Ascending aorta (tissue), 2 donors: ENCODE measurements at places on chromosomes 5 and 9. TPM values are rescaled to one million over a fixed set of nuclear protein-coding genes. Genes with fewer than 3 reads are reported as not detected.

DNA sequence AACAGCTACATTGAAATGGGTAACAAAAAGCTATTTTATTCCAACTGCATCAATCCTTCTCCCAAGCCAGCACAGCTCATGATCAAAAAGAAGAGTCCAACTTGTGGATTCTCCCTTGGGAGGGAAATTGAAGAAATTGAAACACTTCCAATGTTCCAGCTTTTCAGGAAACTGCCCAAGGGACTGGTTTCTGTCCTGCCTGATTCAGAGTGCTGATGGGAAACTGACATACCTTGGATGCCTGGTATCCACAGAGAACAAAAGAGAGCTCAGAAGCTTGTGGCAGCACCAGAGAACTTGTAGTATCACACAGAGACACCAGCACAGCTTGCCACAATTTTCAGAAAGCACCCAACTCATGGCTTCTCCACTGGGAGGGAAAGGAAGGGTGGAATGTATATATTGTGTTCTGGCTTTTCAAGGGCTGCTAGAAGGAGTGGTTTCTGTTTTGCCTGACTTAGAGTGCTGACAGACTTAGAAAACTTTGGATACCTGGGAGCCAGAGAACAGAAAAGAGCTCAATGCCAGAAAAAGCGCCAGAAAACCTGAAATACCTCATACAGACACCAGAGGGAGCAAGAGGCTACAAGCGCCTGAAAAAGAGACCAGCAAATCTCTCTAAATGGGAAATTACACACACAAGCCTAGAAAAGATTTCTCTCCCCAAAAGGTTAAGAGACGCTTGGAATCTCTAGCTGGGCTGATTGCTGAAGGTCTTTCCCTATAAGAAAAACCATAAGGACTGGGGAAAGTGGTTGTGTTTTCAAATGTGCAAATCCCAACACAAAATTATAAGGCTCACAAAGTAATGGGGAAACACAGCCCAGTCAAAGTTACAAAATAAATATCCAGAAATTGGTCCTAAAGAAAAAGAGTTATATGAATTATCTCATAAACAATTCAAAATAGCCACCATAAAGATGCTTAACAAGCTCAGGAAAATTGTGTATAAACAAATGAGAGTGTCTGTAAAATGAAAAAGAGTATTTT, 178.8 kb downstream of the SPOCK1 start:
- H3K36me3 ChIP-seq: no peaks in the 10 kb centered on the region
- no peak for DNase-seq
- H3K4me1 ChIP-seq: peaks cover 6% of the 10 kb centered on the region
- H3K4me3 ChIP-seq: no peak overlapping the region
- no peak overlapping the region for H3K27ac ChIP-seq

Gene GARIN3
- not detected for total RNA-seq

Gene DTWD2
- total RNA-seq: 0.11 TPM

DNA sequence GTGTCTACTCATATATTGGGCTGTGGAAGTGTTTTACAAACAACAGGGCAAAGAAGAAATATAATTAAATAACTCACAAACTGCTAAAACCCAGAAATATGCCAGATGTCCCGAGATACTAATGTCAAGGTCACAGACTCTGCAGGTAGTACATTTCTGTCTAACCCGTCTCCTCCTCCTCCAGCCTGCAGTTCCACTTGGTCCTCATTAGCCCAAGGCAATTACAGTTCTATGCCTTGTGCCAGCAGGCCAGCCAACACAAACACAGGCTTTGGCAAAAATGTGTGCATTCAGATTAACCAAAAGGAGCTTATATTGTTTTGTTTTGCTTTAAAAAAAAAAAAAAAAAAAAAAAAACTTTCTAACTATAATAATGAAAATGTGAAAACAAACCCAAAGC, 148.8 kb downstream of the MYO10 start:
- no peaks in the 10 kb centered on the region for H3K4me1 ChIP-seq
- H3K4me3 ChIP-seq: no peak overlapping the region
- H3K27ac ChIP-seq: no peak overlapping the region
- no peaks in the 10 kb centered on the region for H3K27me3 ChIP-seq
- no peaks in the 10 kb centered on the region for H3K36me3 ChIP-seq

GRCh38 chr5:177276886-177277285, 26.6 kb downstream of the RAB24 start:
- H3K36me3 ChIP-seq: peaks cover 46% of the 10 kb centered on the region
- no peak overlapping the region for H3K27ac ChIP-seq
- H3K4me1 ChIP-seq: no peaks in the 10 kb centered on the region
- H3K27me3 ChIP-seq: no peaks in the 10 kb centered on the region

DNA sequence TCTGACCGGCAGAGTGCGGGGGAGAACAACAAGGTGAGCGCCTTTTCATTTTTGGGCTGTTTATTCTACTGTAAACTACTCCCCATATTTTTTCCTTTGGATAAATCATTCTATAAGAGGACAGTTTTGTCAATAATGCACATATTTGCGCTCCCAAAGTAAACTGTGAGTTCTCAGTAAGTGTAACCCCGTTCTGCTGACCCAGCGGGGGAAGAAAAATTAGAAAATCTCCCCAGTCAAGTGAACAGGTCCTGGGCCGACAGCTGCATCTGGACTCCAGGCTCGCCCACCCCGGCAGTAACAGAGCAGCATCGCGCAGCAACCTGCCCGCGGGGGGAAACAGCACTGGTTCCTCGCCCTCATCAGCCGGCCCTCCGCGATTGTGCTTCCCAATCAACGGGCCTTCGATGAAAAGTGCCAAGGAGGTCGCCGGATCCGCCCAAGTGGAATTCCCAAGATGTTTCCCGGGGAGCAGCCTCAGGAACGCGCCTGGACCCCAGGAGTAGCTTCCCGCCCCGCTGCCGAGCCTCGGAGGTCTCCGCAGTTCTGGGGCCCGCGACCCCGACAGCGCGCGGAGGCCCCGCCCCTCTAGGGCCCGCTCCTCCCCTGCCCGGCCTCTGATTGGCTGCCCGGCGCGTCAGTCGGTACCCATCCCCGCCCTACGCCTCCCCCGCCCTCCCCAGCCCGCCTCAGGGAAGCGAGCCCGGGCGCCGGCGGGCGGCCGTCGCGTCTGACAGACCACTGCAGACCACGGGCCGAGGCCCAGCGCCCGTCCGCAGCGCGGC, at the start of gene OTULINL:
Gene OTULINL (plus strand): TSS at position 687 of the 785 bp plus-strand sequence. CDS start 103 bp downstream, outside the sequence.
- no peaks in the 10 kb centered on the region for H3K27me3 ChIP-seq
- H3K27ac ChIP-seq: peak within 1 kb of the TSS; percentile 15
- H3K4me3 ChIP-seq: peak within 1 kb of the TSS; percentile 66
- no peaks in the 10 kb centered on the region for H3K36me3 ChIP-seq
- no peaks in the 10 kb centered on the region for H3K4me1 ChIP-seq

- H3K27me3 ChIP-seq: no peaks in the 10 kb centered on the region
- H3K4me3 ChIP-seq: no peak overlapping the region
- H3K4me1 ChIP-seq: no peaks in the 10 kb centered on the region
- no peak overlapping the region for H3K27ac ChIP-seq
- no peak for DNase-seq
These were observed 15.9 kb downstream of the OR2Y1 start for GRCh38 chr5:180723936-180724335.

DNA sequence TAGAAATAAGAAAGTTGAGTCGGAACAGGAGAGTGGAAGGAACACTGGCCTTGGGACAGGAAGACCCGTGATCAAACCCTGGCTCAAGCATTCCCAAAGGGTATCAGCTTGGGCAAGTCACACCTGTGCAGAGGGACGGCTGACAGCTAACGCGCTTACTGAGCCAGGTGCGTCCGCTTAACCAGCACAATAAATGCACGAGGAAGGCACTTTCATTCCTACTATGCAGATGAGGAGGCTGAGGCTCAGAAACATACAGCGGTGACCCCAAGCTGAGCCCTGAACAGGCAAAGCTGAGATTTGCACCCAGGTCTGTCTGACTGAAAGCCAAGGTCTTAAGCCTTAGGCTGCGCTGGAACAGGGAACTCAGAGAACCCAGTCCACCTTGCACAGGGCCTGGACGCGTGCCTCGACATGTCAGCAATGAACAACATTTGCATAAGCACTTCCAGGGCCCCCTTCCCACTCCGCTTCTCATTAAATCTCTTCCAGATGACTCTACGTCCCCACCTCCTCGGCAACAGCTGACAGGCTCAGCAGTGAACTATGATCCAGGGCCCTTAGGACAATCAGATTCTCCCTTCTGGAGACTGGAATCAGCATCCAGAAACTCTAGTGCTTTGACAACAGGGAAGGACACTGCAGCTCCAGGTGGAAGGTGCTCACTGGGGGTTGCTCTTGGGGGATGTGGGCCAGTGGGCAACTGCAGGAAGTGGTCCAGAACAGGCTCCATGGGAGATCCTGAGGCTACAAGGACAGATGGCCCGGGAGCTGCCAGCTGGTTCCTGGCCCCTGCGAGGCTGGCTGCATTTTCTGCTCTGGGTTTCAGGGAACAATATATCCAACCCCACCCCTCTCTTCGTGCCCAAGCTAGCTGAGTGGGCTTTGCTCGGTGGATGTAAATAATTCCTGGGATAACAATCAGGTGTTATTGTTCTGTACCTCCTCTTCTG, 35.2 kb downstream of the SH3PXD2B start:
- H3K4me3 ChIP-seq: peak overlapping the region; percentile 18
- H3K27ac ChIP-seq: peak overlapping the region; percentile 81
- no peaks in the 10 kb centered on the region for H3K27me3 ChIP-seq
- H3K4me1 ChIP-seq: peaks cover 10% of the 10 kb centered on the region
- DNase-seq: no peak

Gene KLHL3
- 7.5 TPM for total RNA-seq

- no peaks in the 10 kb centered on the region for H3K27me3 ChIP-seq
- no peaks in the 10 kb centered on the region for H3K36me3 ChIP-seq
- no peak overlapping the region for H3K4me3 ChIP-seq
- no peak for DNase-seq
These were observed 450.4 kb upstream of the NMUR2 start for GRCh38 chr5:152855441-152855840.

GRCh38 chr5:107149243-107150005, 521.3 kb downstream of the EFNA5 start:
- H3K27me3 ChIP-seq: no peaks in the 10 kb centered on the region
- DNase-seq: no peak
- H3K27ac ChIP-seq: no peak overlapping the region

Gene OR13C4
- total RNA-seq: not detected

Gene IL33
- 38.0 TPM for total RNA-seq
